Islet precursor cell (in vitro differentiated cells): ENCODE measurements at places on chromosomes 12 and 14.

- DNase-seq, result peak; percentile 91
Measured at GRCh38 chr14:68140076-68140741, 320.6 kb downstream of the RAD51B start.

DNA sequence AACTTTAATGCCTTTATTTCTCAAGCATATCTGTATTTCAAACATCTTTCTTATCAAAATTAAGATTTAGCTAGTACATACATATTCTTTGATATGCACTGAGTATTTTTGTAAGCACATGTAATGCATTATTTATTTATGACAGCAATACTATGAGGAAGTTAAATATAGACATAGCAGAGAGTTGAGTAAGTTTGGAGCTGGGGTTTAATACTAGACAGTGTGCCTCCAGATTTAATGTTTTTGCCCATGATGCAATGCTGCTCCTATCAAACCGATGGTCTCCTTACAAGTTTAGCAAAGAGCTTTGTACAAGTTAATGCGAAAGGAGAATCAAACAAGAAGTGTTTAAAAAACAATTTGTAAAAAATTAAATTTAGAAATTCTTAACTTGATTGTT, 826.6 kb upstream of the MGAT4C start:
- no peak for DNase-seq

GRCh38 chr12:88383405-88383804, 196.9 kb downstream of the KITLG start:
- DNase-seq, result no peak

DNA sequence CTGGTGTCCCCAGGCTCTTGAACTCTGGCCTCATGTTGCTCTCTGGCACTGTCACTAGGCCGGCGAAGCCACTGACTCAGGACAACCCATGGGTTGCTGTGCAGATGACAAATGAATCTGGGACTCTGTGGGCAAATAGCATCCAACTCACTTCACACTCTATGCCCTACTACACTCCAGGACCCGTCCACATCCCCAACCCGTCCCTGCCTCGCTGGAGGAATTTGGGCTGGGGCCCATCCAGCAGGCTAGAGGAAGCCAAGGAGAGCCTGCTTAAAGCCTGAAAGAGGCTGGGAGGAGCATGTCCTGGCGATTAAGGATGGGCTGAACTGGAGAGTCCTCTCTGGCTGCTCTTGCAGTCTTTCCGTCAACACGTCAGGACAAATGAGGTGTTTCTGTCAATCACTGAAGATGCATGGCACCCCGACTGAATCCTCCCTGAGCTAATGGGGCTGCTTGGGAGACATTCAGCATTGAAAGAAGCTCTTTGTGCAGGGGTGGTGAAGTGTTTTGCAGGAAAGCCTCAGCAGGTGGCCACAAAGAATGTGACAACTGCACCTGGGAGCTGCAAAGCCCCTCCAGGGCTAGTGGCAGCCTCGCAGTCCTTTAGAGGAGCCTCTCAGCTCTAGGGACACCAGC, 71.7 kb downstream of the ANO2 start:
- DNase-seq, result peak; percentile 55

DNA sequence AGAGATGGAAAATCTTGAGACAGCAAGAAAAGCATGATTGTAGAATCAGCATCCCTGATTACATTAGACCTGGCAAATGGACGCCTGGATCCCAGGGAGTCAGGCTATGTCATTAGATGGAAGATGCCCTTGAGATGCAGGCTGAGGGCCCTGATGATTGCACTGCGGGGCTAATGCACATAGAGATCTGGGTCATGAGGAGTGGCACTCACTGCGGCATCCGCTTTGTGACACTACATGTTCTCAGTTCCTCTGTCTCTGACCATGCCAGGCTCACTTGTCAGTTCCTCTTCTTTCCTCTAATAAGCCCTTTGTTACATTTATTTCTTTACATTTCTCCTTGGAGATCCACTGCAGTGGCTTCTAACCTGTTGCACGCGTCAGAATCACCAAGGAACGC, 70.1 kb upstream of the GPATCH2L start:
- DNase-seq, result no peak

GRCh38 chr12:116323406-116324386, 46.2 kb upstream of the MED13L start:
- no peak for DNase-seq

DNA sequence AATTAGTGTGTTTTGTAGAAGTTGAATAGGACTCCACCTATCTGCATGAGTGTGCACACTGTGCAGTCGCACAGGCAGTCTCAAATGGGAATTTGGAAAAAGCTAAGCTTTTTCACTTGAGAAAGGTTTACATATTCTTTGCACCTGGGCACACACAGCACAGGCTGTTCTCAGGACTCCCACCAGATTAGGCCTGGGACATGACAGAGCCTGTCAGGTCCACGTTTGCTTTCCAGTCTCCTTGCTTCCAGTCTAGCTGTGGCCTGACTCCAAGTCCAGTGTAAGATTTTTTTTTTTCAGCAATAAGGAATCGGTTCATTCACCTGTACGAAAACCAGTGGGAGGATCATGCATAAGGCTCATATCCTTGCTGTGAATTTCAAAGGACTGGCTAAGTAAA, 181.3 kb downstream of the ZFP36L1 start:
- no peak for DNase-seq

- DNase-seq, result no peak
Measured at GRCh38 chr12:71999795-72000194, 61.1 kb downstream of the TPH2 start.

DNA sequence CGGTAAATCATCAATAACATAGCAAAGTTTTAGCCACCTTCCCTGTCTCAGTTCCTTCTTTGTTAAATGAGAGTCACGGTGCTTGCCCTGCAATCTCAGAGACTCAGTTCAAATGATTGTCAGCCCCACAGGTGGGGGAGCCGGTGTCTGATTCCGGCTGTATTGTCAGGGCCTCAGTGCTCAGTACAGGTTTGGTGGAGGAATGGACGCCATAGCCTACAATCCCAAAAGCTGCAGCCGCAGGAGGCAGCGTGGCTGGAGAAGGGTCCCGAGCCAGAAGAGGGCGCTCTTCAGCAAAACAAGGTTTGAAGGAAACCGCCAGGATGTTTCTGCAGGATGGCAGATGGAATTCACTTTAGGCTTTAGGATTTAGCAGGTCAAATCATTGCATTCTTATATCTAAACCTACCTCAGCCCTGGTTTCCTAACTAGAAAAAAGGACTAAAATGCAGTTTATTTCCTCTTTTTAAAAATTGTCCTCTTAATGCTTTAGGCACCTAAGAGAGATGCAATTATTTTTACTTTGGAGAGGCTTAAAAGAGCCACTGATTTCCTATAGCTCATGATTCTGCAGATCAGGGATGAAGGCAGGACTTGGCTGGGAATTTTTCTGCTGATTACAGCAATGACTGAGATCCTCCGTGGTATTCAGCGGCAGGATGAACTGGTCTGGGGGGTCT, 29.2 kb downstream of the FOS start:
- DNase-seq, result peak; percentile 92

- no peak for DNase-seq
Measured at GRCh38 chr12:5134861-5135525, 91.3 kb downstream of the KCNA5 start.

DNA sequence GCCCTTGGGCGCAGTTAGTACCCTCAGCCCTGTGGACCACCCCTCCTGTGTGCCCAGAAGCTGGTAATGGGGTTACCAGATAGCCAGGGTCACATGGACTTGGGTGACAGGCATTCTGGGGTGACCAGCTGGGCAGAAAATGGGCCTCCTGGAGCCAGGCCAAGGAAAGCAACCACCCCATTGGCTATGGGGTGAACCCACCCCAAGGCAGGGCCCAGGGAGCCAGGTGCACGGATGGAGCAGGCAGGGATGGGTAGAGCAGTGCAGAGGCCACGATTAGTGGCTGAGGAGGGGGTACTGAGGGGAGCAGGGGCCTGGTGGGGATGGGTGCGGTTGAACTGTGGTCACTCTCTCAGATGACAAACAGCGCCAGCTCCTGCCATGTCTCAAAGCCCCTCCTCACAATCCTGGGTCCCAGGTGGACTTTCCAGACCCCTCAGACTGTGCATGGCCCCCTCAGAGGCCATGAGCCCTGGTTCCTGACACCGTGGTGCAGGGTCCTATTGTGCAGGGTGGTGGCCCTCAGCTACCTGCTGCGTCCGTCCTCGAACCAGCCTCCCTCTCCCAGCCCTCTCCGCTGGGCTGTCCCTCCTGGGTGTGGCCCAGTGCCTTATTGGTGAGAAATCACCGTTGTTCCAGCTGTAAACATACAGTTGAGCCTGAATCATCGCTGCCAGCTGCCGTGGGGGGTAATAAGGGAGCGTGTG, 23.4 kb upstream of the BEGAIN start:
- DNase-seq, result peak; percentile 46

- no peak for DNase-seq
Measured at GRCh38 chr12:88037770-88038169, 8.6 kb upstream of the C12orf50 start.

- peak; percentile 48 for DNase-seq
Measured at GRCh38 chr12:131370791-131371347, 340.0 kb upstream of the SFSWAP start.

DNA sequence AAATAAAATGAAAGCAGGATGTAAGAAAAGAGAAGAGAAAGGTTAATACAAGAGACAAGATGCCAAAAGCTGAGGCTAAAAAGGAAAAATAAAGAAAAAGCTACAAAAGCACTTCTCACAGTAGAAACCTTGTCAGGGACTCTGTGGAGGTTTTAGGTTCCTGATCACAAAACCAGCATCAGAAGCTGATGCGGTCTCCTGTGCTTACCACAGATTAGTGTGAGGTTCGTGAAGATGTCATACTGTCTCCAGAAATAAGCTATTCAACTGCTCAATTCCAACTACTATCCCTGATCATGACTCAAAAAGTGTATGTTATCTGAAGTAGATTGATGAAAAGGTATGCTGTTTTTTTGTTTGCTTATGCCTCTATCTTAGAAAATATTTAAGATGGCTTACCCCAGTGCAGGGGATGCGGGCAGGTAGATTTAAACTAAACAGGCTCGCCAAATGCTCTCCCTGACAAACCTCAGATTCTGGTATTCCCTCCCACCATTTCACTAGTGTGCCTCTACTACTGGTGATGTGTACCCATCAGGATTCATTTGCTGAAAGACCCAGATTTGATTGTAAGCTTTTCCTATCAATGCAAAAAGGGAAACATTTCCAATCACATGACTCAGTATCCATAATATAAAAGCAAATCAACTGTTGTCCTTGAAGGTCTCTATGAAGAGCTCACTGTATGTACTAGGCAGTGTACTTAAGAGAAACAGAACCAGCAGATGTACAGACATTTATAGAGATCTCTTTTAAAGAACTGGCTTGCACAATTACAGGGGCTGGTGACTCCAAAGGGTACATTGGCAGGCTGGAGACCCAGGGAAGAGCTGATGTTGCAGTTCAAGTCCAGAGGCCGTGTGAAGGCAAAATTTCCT, 169.5 kb upstream of the FOXN3 start:
- no peak for DNase-seq
